ENCODE measurements at places on chromosomes 11 and 22.

DNA sequence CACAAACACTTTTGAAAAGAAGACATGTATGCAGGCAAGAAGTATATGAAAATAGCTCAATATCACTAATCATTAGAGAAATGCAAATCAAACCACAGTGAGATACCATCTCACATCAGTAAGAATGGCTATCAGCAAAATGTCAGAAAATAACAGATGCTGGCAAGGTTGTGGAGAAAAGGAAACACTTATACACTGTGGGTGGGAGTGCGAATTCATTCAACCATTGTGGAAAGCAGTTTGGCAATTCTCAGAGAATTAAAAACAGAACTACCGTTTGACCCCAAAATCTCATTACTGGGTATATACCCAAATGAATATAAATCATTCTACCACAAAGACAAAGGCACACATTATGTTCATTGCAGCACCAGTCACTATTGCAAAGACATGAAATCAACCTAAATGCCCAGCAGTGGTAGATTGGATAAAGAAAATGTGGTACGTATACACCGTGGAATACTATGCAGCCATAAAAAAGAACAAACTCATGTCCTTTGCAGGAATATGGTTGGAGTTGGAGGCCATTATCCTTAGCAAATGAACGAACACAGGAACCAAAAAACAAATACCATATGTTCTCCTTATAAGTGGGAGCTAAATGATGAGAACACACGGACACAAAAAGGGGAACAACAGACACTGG lies 18.5 kb downstream of the MMP13 start:
- DNase-seq: no peak

GRCh38 chr11:27239305-27239942 lies 123.6 kb downstream of the CCDC34 start:
- no peak for DNase-seq

- DNase-seq: no peak
These were observed 75.8 kb upstream of the SESN3 start for GRCh38 chr11:95306801-95307200.

DNA sequence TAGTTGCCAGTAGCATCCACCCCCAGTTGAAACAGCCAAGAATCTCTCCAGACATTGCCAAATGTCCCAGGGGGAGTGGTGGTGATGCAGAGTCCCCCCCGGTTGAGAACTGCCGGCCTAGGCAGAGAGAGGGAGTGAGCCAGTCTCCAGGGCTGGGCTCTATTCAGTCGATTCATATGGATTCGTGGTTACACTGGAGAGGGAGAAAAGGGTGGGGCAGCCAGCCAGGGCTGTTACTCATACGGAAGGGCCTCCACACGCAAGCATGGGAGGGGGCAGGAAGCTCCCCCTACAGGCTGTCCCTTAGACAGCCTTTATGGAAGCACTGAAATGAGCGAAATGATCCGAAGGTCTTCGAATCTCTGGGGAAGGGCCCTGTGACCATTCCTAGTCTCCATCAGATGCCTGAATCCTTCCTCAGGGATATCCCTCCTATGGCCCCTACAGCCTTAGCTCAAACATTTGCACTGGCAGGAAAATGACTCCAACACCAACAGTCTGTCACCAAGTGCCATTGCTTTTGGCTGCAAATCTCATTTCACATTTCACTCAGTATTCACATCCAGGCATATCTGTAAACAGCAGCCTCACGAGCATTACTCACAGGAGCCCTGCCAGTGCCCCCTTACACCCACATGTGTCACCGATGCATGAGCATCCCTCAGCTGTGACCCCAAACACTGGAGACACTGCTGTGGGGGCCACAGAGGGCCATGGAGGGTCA lies 18.4 kb upstream of the TLCD5 start:
- DNase-seq: peak; percentile 93

GRCh38 chr11:30317030-30317429 lies 5.9 kb upstream of the ARL14EP start:
- DNase-seq: no peak

DNA sequence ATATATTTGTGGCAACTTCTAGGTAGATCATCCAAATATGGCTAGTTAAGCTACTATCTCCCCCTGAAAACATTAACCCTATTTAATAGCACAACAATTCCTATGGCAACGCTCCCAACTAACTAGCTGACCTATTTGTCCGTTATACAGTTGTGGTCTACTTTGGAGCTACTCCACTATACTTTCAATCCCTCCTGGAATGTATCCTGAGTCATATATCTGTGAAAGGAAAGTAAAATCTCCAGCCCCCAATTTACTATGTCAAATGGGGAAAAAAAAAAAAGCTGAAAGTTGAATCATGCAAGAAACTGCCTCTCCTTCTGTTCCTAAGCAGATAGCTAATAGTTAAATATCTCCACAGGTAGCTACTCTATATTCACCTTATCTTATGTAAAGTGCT lies 128.5 kb downstream of the CD44 start:
- peak; percentile 38 for DNase-seq

GRCh38 chr22:48045369-48045768 lies 1282.9 kb downstream of the TBC1D22A start:
- DNase-seq: no peak

GRCh38 chr22:29369460-29369859 lies 18.9 kb downstream of the AP1B1 start:
- DNase-seq: no peak

- DNase-seq: no peak
These were observed 1.6 kb upstream of the TIRAP start for GRCh38 chr11:126281245-126281644.

- DNase-seq: no peak
These were observed 42.5 kb downstream of the RBFOX2 start for GRCh38 chr22:35986088-35986487.

- no peak for DNase-seq
These were observed 70.4 kb downstream of the LDLRAD3 start for GRCh38 chr11:36013950-36014897.

DNA sequence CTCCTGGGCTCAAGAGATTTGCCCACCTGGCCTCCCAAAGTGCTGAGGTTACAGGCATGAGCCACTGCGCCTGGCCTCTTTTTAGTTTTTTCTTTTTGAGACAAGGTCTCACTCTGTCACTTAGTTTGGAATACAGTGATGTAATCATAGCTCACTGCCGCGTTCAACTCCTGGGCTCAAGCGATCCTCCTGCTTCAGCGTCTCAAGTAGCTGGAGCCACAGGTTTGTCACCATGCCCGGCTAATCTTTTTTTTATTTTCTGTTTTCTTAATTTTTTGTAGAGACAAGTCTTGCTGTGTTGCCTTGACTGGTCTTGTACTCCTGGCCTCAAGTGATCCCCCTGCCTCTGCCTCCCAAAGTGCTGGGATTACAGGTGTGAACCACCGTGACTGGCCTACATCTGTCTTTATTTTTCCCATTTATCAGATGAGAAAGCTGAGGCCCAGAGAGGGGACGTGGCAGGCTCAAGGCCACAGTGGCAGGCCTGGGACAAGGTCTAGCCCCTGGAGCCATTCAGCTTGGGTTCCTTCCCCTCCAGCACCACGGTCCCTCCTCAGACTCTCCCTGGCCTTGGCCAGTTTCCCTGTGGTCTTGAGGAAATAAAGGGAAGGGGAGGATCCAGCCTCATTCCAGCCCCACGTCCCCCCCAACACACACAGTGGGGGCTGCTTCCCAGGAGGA lies 2.8 kb upstream of the KDELR3 start:
- no peak for DNase-seq

- no peak for DNase-seq
These were observed 100.8 kb downstream of the KCNA4 start for GRCh38 chr11:29916040-29916439.

DNA sequence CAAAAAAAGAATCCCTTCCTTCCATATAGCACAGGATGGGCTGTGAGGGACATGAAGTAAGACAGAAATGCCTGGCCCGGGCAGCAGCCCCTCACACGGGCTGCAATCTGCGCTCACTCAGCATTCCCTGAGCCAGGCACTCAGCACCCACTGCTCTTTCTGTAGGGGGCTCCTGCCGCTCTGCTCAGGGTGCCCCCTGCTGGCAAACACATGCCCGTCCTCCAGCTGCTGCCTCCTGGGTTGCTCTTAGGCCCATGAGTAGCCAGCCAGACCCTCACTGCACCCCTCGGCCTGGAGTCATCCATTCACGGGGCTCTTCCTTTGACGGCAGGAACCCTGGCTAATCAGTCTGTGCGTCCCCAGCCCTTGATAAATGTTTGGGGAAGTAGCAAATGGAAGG lies 6.9 kb downstream of the MCAT start:
- no peak for DNase-seq

DNA sequence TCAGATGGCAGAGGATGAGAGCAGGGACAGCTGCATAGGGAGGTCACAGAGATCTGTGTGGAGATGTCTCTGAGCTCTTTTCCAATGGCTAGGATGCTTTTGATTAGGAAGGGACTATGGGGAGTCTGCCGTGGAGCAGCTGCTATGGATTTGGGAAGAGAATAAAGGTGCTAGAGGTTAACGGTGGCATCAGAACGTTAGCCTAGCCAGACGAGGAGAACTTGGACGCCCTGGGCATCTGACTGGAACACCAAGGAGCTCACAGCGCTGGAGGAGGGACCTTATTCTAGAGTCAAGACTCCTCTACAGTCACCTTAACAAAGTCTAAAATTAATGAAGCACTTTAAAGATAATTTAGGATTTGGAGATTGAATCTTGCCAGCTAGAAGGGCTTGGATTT lies 157.2 kb upstream of the B3GAT1 start:
- DNase-seq: no peak

DNA sequence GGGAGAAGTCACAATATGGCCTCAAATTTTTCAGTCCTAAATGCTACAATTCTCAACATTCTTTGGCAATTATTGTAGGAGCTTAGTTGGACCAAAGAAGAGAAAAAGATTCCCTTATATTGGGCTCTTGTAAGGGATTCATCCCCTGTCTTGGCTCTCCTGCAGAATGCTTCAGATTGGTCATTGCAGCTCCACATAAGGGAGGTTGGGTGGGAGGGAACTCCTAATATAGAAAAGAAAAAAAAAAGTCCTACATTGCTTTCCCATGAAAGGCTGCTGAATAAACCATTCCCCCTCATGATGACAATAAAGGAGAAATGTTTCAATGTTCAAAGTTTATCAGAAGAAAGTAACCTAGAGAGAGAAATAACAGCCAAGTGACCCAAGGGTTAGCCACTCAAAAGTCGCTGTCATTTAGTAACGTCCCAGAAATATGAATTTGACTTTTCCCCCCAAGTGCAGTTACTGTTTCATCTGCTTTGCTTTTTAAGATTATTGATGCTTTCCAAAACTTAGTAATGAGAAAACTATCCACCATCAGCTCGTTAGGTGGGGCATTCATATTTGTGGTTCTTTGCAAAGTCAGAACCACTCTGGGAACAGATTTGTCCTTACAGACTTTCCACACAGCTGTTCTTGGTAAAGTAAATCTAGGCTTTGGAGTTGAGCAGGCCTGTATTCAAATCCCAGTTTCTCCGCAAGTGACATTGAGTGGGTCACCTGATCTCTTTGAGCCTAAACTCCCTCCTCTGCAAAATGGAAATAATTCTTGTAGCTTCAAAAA lies 5.0 kb upstream of the SLC1A2 start:
- DNase-seq: no peak

DNA sequence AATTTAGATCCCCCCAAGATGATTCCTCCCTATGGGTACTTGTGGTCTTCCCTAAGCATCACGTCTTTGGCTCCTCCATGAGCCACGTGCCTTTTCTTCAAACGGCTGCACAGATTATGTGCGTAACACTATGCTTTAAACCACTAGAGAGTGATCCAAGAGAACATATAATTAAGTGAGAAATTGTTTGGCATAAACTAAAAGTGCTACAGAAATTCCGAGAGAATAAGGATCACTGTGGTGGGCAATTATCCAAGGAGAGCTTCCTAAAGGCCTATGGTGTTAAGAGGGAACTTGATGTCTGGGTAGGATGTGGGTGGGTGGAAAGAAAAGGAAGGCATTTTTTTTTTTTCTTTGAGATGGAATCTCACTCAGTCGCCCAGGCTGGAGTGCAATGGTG lies 110.9 kb downstream of the MAML2 start:
- no peak for DNase-seq

DNA sequence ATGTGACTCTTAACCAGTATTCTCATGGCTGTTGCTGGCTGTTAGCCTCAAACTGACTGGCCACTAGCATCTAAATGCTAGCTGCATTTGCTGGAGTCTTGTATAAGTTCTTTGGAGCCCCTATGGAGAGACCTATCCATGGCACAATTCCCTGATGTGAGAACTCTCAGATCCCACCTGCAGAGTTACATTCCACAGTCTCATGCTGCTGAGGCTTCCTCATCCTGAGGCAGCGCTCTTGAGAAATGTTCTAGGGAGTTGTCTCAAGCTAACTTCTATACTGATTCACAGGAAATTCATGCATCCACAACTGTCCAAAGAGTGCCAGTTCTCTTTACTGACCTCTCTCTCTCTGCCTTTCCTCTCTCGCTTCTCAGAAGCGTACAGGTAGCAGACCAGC lies 218.0 kb upstream of the PITPNB start:
- DNase-seq: peak; percentile 30

DNA sequence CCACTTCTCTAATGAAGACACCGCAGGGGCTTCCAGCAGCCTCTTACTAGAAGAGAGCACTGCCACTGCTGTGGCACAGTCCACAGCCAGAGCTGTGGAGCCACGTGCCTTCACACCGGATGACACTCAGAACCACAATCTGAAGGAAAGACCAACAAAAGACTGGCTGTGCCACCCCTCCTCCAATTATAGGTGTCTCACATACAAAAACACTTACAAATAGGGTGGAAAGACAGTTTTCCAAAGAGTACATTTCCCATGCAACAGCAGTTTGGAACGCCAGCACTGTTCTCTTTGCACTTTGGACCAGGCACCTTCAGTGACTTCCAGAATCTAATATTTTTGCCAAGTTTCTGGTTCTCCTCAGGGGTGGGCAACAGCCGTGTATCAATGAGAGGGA lies 38.0 kb upstream of the SLC25A1 start:
- no peak for DNase-seq

- peak; percentile 35 for DNase-seq
These were observed 48.3 kb downstream of the ARHGEF12 start for GRCh38 chr11:120384476-120384875.

DNA sequence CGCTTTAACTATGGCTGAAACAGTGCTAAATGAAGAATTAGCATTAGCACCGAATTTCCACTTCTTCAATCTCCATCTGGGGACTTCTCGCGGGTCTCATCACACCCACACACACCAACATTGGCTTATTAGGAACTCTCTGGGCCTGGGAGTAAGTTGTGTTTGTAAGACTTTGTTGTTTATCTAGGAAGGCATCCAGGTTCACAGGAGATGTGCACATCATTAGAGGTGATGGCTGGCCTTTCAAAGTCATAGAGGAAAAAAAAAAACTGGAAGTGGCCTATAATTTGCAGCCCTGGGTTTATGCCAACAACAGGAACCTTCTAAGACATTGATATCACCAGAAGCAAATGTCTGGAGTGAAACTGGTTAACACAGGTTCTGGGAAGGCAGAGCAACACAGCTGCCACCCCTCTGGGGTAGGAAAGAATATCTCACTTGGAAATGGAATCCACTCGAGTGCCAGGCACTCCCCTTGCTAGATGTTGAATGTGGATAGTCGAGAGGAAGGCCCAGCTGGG lies 84.5 kb downstream of the TRAF6 start:
- DNase-seq: no peak

DNA sequence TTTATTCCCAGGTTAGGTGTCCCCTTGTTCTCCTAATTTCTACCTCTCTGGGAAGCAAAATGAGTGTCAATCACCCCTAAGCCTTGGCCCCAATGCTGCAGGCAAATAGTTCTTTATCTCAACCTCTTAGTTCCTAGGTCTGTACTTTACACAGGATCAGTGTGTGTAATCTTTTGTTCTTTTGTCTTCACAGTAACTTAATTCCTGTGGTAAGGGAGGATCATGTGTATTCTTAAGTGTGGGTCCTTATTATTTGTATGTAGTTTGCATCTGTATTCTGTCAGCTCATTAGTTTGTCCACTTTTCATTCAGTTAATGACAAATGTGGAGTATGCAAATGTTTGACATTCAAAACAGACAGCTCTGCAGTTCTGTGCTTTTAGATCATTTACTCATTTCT lies 166.7 kb downstream of the FAT3 start:
- DNase-seq: no peak
